AG09319 (cell line): ENCODE measurements at places on chromosomes 11 and 22.

DNA sequence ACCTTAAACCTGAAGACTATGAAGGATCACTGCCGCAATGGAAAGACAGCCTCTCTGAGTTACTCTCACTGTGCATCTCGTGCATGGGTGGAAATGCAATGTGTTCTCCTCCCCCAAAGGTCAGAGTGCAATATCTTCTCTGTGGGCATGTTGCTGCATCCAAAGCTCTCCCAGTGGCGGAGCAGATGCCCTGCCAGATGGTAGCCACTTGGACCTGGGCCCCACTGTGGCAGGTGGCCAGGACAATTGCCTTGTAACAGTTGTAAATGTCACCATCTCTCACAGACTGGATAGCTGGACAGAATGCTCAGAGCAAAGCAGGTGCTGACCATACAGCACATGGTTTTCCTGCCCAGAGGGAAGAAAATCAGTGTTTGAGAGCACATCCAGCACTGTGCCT, 542.0 kb downstream of the FAM181B start:
- no peak for DNase-seq

- no peak for DNase-seq
Measured at GRCh38 chr22:30186510-30186909, 60.0 kb downstream of the LIF start.

DNA sequence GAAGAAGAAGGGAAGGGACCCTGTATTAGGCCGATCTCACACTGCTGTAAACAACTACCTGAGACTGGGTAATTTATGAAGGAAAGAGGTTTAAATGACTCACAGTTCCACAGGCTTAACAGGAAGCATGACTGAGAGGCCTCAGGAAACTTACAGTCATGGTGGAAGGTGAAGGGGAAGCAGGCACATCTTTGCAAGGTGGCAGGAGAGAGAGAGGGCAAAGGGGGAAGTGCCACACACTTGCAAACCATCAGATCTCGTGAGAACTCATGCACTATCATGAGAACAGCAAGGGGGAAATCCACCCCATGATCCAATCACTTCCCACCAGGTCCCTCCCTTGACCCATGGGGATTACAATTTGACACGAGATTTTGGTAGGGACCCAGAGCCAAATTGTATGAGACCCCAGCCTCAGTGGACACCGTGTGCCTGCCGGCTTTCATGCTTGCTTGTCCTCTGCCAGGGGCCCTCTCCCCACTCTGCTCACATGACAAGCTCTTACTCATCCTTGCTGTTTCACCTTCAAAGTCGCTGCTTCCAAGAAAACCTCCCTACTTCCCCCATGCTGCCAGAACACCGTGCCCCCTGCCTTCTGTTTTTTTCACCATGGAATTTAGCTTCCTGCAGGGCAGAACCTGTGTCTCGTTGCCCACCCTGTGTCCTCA, 23.3 kb upstream of the PPFIA1 start:
- no peak for DNase-seq

- DNase-seq: no peak
Measured at GRCh38 chr22:37744589-37744988, 47.7 kb downstream of the TRIOBP start.

GRCh38 chr11:122069707-122070360, 46.2 kb downstream of the BLID start:
- no peak for DNase-seq

DNA sequence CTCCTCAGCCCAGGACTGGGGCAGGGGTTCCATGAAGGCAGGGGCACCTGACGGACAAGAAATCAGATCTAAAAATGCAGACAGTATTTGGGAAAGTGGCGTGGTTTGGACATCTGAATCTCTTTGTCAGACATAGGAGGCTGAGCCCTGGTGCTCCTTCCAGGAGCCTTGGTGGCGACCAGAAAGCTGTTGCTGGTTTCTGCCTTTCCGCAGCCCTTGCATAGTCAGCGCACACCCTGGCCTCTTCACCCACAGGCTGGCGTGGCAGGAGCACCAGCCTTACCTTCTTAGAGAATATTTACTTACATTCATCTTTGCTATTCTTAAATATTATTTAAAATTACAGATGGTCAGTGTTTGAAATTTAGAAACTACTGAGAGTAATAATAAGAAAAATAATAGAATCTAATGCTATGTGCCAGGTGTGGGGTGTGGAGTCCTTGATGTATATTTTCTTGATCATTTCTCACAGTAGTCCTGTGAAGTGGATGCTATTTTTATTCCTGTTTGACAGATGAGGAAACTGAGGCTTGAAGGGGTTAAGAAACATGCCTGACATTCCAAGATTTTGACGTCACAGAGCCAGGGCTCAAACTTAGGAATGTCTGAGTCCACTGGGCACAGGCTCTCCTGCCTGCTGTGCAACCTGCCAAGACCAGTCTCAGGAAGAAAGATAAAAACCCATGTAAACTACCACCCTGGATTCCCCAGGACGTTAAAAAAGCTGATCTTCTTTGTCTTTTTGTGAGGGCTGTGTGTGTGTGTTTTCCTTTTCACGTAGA, 51.6 kb downstream of the TBC1D22A start:
- DNase-seq: no peak

DNA sequence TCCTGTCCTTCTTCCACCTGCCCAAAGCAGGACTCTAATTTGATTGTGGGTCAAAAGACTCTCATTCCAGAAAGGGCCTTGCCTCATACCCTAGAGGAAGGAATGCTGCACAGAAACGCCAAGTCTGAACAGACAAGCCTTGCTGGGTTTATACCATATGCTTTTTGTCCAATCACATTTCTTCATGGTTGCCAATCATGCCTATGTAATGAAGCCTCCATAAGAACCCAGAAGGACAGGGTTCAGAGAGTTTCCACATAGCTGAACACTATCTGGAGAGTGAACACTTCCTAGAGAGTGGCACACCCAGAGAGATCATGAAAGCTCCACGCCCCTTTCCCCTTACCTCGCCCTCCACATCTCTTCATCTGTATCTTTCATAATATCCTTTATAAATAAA, 4.8 kb upstream of the SAA2 start:
- DNase-seq: no peak

- no peak for DNase-seq
Measured at GRCh38 chr11:112454841-112455240, 194.2 kb upstream of the PLET1 start.

GRCh38 chr11:104529906-104530305, 366.0 kb upstream of the PDGFD start:
- no peak for DNase-seq

DNA sequence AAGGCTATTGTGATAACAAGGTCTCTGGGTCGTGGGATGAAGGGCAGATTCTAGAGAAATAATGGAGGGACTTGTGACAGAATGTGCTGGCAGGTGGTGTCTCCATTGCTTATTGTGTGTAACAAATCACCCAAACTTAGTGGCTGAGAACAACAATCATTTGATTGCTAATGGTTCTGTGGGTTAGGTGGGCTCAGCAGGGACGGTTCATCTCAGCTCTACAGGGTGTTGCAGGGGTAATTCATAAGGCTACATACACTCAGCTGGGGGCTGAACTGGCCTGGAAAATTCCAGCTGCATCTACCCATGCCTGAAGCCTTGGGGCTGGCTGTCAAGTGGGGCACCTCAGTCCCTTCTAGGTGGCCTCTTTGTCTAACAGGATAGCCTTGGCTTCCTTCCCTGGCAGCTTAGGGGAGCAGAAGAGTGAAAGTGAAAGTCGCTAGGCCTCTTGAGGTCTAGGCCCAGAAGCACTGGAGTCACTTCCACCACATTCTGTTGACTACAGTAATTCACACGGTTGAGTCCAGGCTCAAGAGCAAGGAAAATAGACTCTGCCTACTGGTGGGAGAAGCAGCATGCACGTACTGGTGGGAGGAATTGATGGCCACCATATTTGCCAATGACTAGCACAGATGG, 308.9 kb downstream of the MN1 start:
- no peak for DNase-seq

DNA sequence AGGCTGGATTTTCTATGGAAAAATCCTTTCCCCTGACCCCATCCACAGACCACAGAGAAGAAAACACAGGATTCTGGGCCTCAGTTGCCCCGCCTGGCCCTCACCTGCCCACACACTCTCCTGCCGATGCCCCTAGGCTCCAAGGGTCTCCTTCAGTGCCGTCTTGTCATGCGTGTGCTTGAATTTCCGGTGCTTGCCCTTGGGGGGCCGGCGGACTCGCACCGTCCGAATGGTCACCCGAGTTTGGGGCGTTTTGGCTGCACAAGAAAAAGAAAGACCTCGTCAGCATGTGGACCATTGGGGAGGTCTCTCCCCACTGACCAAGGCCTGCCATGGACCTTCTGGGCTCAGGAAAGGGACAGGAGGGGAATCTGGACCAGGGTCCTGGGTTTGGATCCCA, 19.2 kb downstream of the PDGFB start:
- no peak for DNase-seq

GRCh38 chr11:73198677-73199076, 19.4 kb upstream of the P2RY2 start:
- DNase-seq: no peak

GRCh38 chr22:43390872-43391271, 20.9 kb upstream of the MPPED1 start:
- DNase-seq: no peak

DNA sequence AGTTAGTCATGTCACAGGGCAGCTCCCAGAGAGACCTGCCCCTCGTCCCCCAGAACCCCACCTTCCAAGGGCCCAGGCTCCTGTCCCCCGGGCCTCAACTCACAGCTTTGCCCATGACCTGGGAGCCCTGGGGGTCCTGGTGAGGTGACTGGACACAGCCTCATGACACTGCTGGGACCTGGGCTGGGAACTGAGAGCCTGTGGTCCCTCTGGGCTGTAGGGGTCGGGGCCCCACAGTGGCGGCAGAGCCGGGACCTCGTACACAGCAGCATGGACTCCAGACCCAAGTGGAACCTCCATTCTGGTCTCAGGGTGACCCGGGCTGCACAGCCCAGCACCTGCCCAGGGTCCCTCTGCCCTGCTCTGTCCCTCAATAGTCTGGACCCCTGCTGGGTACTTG, 6.9 kb downstream of the APOBEC3A start:
- DNase-seq: no peak

DNA sequence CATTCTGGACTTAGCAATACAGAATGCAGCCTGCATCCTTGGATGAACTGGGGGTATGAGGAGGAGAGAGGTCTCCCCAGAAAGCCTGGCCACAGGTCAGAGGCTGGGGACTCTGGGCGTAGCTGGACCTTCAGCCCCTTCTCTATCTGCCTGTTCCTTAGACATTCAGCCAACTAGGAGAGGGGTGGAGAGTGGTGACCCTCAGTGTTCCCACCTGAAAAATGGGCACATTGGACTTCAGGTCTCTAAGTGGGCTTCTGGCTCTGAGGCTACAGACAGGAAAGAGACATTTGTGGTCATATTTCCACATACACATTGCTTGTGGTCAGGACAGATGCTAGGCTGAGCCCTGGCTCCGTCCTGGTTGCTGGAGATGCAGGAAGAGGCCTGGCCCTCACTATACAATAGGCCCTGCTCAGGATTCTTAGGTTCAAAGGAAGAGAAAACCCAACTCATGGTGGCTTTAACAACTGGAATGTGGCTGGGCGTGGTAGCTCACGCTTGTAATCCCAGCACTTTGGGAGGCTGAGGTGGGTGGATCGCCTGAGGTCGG, 30.1 kb upstream of the CBX7 start:
- DNase-seq: no peak

DNA sequence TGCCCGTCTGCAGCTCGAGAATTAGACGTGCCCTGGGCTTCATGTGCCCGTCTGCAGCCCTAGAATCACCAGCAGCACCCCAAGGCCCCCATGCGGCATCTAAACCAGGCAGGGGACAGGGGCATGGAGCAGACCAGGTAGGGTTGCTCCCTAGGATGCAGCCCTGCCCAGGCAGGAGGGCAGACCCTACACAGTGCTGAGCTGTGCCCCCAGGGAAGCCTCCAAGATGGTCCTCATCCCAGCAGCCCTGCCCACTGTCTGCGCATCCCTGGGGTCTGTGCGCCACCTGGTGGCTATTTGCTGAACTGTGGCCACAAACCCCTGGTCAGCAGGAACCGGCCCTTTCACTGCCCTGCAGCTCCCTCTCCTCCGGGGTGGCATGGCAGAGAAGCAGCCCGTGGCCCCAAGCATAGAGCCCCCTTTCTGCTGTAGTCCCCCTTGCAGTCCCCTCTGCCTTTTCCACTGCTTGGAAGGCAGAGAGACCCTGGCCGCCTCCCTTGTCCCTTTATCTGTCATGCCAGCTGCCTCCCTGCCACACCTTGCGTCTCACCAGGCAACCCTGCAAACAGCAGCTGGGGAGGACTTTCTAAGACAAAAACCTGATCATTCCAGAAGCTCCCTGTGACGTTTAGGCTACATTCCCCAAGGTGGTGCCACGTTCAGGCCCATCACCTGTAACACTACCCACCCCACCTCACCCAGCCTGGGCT, 86.6 kb downstream of the KCNQ1 start:
- DNase-seq: peak; percentile 16

GRCh38 chr11:44858796-44859527, 91.7 kb downstream of the TP53I11 start:
- no peak for DNase-seq

GRCh38 chr11:68927280-68928135, 23.8 kb downstream of the IGHMBP2 start:
- DNase-seq: no peak

- no peak for DNase-seq
Measured at GRCh38 chr22:47564158-47564450, 801.7 kb downstream of the TBC1D22A start.

DNA sequence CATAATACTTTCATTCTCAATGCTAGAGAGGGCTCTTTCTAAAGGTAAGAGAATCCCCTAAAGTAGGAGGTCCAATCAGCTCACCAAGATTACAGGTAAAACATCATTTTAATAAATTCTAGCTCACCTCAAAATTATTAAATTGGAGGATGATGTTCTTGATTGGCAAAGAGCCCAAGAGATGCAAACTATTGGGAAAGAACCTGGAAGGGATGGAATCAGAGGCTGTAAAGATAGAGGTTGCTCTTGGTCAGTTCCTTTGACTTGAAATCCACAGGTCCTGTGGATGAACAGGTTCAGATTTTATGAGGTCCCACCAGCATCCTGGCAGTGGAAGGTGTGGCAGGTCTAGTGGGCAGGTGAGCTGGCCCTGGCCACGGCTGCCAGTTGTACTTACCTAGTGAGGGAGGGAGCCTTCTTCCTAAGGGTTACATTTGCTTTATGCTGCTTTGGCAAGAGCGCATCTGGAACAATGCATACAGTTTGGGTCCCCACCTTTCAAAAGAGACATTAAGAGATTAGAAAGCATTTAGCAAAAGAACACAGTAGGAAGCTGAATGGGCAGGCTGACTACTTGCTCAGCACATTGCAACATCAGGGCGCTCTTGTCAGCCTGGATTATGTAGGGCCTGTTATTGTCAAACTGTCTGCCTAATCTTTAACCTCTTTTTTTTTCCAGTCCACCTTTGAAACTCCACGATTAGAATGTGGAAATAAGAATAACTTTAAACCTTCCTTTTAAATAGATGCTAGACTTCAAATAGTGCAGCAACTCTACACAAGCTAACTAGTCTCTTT, 97.0 kb downstream of the RDX start:
- DNase-seq: no peak
